ENCODE measurements at places on chromosomes 7 and 10.

DNA sequence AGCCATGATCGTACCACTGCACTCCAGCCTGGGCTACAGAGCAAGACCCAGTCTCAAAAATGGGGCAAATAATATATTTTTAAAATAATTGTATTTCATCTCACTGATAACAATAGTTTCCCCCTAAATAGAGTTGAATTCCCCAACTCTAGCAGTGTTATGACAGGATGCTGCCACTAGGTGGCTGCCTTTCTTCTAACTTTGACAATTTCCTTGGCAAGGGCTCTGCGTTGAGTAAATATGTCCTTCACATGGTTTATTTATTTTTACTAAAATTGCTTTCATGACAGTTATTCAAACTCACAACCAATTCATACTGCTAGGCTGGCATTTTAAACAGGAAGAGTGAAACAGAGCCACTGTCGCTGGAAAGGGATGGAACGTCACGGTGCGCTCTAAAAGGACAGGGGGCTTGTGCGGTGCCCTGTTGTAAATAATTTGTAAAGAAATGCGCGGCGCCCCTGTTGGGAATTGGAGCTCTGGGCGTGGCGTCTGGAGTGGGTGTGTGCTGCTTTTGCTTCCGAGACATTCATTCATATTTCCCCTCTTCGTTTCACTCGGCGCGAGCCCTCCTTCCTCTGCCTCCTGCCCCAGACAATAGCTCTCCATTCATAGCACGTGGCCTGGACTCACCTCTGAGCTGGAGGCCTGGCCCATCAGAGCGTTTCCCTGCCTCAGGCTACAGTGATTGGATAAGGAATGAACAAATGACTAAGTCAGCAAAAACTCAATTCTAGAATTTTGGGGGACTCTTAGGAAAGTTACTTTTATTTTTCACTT, 20.5 kb upstream of the PITRM1 start:
- peak; percentile 69 for DNase-seq

DNA sequence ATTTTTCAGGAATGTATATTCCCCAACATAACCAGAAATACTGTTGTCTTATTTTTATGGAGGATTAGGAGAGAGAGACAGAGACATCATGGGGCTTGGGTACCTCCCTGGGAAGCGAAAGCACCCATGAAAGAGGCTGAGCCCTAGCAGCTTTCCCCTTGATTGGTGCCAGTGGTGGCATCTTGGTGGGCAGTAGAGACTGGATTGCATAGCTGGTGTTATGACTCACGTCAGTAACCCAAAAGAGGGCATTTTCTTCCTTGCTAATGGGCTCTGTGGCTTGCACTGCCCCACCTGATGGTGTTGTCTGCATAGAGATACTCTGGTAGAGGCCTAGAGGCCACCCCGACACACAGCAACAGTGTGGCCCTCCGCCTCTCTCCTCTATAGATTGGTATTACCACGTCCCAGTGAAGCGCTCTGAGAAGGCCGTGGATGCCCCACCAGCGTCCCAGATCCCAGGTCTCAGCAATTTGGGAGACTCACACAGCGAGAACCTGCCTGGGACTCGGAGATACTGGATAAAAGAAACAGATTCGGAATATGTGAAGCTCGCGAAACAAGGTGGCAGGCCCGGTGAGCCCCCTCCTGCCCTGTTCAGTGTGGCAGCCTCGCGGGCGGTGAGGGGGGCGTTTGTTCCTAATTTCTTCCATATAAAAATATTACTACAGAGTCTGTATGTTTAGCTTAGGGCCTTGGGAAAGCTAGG, 5.8 kb downstream of the C7orf57 start:
- DNase-seq = no peak

- DNase-seq = no peak
Measured at GRCh38 chr10:68242051-68242450, 10.1 kb upstream of the ATOH7 start.

DNA sequence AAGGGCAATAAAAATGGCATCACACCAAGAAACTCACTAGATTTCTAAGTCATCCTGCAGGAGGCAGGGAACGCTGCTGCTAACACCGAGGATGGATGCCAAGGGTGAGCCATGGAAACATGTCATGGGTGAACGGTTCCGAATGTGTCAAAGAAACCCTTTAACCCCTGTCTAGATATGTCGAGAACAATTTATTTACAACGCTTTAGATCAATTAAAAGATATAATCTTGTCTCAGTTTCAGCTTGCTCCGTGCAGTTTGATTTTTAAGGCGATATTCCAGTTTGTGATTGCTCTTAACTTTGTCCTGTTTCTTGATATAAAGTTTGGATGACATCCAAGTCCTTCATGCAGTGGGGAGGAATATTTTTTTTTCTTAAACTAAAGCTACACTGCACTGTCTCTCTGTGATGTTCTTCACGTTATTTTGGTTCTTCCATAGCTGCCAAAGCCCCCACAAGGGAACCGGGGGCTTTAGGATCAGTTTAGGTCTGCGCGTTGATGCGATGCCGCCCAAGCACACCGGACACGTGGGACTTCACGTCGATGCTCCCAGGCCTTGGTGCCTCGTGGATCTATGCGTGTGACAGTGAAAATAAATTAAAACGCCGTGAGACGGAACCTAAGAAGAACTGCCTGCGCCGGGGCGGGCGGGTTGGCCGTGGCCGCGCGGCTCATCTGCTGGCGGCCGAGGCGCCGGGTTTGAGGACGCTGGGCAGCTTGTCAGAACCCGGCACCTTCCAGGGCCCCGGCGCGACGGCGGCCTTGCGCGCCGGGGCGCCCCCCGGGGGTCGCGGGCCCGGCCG, 220.3 kb downstream of the PHTF2 start:
- peak; percentile 47 for DNase-seq

DNA sequence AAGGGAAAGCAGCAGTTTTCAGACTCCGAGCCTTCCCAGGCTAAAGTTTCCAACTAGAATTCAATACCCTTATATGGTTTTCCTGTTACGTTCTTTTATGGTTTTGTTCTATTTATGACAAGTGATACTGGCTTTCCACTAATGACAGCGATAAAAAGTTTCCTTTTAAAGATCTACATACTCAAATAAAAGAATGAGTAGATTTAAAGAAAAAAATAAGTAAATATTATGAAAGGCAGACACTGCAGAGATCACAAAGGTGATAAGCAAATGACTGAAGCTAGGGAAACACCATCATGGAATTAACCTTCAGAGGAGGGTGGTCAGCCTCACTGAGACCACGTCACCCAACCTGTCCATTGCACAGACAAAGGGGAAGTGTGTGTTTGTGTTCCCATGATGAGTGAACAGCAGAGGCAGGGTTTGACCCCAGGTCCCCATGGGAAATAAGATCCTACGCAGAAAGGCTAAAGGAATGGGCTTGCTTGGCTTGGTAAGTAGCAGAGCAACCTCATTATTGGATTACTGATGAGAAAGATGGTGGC, 4.0 kb downstream of the VSIR start:
- no peak for DNase-seq

DNA sequence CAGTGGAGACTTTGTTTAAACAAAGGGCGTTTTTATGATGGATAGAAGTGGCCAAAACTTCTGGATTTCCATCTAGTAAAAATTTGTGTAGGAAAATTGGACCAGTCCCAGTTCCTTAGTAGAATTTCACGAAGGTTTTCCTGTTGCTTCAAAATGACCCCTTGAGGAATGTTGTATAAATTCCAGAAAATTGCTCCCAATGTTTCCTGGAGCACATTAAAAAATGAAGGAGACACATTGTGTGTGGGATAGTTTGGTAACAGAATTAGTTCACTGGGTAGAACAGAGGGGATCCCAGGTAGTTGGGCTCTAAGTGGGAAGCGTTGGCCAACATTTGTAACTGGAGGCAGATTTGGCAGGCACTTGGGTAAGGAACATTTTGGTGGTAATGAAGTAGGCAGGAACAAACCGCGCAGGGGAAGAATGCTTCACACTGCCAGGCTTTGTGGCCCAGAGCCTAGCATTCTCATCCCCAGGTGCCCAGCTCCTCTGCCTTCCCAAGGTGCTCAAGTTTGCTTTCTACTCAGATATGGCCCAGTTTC, 758.6 kb downstream of the AUTS2 start:
- peak; percentile 14 for DNase-seq

- DNase-seq = no peak
Measured at GRCh38 chr10:14703631-14704001, 71.1 kb downstream of the FAM107B start.

- DNase-seq = peak; percentile 20
Measured at GRCh38 chr7:10973942-10974911, 555 bp downstream of the PHF14 start.

DNA sequence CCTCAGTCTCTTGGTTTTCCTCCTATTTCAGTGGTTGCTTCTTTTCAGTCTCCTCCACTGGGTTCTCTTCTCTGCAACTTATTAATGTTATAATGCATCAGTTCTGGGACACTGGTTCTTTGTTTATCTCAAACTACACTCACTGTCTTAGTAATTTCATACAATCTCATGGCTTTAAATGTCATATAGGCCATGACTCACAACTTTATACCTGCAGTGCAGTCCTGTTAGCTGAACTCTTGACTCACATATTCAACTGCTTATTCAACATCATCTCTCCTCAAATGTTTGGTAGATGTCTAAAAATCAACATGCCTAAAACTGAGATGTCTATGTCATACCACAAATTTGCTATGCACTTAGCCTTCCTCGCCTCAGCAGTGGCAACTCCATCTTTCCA, 101.2 kb upstream of the PALS2 start:
- DNase-seq = no peak

- no peak for DNase-seq
Measured at GRCh38 chr7:70380421-70381015, 751.4 kb upstream of the GALNT17 start.

- no peak for DNase-seq
Measured at GRCh38 chr7:41869997-41870396, 167.1 kb upstream of the INHBA start.

DNA sequence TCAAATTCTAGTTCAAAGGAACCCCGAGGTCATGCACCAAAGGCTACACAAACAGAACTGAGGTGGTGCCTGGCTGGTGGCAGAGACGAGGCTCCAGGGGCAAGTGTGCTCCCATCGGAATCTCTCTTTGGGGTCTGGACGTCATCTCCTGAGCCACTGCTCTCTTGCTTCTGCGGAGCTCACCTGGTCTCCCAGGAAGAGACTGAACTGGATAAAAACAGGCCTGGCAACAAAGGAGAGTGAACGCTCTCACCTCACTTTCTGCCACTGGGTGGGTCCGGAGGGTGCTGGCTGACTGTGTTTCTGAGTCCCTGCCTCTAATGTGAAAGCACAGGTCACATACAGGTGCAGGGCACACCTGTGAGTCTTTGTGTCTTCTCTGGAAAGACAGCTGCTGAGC, 22.4 kb downstream of the VIPR2 start:
- DNase-seq = no peak

- no peak for DNase-seq
Measured at GRCh38 chr7:55199418-55199817, 165.7 kb upstream of the LANCL2 start.

DNA sequence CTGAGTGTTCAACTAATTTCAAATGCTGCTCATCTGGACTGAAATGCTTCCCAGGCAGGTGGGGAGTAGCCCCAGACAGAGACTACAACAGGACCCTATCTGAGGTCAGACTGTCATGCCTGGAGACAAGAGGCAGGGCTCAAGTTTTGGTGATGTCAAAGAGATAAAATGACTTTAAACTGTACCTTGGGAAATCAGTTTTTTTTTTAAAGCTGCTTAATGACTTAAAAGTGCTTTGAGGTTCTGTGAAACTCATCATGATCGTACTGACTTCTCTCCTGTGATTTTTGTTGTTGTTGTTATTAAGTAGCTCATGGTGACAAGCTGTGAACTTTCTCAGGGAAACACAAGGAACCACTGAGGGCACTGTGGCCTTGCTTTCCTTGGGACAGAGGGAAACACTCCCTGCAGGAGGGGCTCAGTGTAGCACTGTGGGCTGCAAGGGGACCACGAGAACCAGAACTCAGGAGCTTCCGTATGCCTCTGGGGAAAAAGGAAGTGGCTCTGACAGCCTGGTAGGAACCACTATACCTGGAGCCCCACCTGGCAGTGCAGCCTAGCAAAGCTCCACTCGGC, 9.5 kb downstream of the HIPK2 start:
- no peak for DNase-seq

- no peak for DNase-seq
Measured at GRCh38 chr7:104366390-104366789, 38.0 kb downstream of the LHFPL3 start.

GRCh38 chr7:138663725-138664710, 37.1 kb downstream of the SVOPL start:
- peak; percentile 7 for DNase-seq

GRCh38 chr10:114635101-114635500, 23.0 kb downstream of the ABLIM1 start:
- DNase-seq = no peak

DNA sequence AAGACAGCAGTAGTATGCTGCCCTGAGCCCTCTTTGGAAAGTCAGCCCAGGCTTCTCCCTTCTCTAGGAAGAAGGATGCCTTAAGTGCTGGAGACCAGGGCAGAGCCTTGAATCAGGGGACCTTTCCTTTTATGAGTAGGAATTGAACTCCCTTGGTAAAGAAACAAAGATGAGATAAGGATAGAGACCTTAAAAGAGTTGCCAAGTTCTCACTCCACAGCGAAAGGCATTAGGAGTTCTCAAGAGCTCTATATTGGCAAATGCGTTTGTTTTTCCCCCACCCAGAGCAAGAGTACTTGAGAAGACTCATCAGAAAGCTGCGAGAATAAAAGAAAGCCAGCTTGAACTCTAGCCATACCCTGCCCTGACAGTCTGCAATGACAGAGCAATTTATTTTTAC, 72.9 kb upstream of the OGDHL start:
- no peak for DNase-seq
